G401 (cell line): ENCODE measurements at places on chromosomes 2 and 18. TPM values are rescaled to one million over a fixed set of nuclear protein-coding genes. Genes with fewer than 3 reads are reported as not detected.

DNA sequence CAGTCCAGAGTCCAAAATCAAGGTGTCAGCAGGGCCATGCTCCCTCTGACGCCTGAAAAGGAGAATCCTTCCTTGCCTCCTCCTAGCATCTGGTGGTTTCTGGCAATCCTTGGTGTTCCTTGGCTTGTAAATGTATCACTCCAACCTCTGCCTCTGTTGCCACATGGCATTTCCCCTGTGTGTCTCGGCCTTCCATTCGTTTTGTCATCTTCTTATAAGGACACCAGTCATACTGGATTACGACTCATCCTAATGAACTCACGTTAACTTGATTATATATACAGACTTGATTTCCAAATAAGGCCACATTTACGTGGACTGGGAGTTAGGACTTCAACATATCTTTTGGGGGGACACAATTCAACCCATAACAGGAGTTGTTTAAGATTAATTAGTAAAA lies 15.8 kb downstream of the PMAIP1 start:
- DNase-seq, result no peak

The HOXD4 gene
- total RNA-seq, result 1.7 TPM in 1 of 2 replicates, not detected in the other

DNA sequence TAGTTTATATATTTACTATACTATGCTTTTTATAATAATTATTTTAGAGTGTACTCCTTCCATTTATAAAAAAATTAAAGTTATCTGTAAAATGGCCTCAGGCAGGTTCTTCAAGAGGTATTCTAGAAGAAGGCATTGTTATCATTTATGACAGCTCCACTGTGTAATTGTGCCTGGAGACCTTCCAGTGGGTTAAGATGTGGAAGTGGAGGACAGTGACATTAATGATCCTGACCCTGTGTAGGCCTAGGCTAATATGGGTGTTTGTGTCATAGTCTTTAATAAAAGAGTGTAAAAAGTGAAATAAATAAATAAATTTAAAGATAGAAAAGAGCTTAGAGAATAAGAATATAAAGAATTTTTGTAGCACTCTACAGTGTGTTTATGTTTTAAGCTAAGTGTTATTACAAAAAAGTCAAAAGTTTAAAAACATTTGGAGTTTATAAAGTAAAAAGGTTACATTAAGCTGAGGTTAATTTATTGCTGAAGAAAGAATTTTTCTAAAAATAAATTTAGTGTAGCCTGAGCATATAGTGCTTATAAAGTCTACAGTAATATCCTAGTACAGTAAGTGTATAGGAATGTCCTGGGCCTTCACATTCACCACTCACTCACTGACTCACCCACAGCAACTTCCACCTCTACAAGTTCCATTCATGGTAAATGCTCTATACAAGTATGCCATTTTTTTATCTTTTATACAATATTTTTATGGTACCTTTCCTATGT lies 190.0 kb upstream of the SESTD1 start:
- no peak for DNase-seq

The TMEM37 gene
- 0.37 and 3.1 TPM in 2 replicates for total RNA-seq

The CCL20 gene
- total RNA-seq, result not detected in 2 replicates

DNA sequence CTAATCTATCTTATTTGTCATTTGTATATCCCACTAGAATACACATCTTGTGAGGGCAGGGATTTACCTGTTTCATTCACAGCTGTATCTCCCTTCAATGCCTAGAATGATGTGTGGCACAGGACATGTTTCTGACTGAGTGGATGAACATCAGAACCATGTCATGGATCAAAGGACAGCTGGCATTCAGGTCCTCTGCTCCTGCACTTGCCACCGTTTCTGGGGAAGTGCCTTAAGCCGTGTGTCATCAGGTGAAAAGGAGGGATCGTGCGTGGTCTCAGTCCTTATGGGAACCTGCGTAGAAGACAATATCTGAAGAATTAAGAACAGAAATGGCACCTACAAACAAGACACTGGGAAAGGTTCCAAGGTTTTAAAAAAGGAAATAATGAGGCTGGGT lies 206.1 kb upstream of the GATA6 start:
- DNase-seq, result no peak

- DNase-seq, result no peak
These were observed 465.6 kb upstream of the TRIB2 start for GRCh38 chr2:12251121-12251520.

- DNase-seq, result no peak
These were observed 23.9 kb upstream of the ARHGAP25 start for GRCh38 chr2:68710756-68711155.

DNA sequence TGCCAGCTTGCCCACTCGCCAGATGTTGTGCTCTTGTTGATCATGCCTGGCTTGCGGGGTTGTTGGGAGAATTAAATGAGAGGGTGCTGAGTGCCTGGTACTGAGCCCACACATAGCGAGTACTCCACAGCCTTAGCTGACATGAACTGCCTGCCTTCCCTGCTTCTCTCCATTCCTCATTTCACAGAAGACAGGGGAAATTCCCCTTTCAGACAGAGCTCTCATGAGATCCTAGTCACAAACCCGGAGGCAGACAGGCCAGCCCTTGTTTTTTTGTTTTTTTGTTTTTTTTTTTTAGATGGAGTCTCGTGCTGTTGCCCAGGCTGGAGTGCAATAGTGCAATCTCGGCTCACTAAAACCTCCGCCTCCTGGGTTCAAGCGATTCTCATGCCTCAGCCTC lies 17.1 kb upstream of the DNMT3A start:
- no peak for DNase-seq

The ALPG gene
- 203 and 218 TPM in 2 replicates for total RNA-seq

The SCN9A gene
- not detected in 2 replicates for total RNA-seq

DNA sequence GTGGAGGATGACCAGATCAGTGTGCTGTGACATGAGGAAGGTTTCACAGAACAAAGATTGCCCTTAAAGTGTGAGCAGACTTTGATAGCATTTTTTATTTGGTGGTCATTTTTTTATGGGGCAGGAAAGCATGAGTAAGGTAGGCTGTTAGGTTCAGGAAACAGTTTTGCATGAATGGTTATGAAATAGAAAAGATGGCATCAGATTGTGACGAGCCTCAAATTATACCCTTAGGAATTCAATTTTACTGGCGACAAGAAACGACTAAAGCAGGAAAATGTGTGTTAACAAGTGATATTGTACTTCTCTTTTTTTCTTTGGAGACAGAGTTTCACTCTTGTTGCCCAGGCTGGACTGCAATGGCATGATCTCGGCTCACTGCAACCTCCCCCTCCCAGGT lies 44.7 kb downstream of the PIK3C3 start:
- DNase-seq, result no peak

The ACOXL gene
- total RNA-seq, result not detected in 2 replicates

DNA sequence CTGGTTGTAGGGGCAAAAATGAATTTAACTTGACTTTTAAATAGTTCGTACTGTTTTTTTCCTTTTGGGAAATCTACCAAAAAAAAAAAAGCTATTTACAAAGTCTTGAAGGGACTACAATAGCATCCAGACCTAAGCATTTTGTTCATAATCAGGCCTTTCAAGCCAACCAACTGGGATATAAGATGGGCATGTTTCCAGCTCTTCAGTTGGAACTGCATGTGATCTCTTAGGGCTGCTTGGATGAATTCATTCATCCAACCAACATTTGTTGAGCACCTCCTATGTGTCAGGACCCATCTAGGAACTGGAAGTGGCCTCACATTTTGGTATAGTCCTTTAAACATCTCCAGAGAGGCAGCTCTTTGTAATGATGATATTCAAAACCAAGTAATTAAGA lies 98.6 kb downstream of the AAK1 start:
- DNase-seq, result peak; percentile 39

GRCh38 chr18:39037925-39038324 lies 1472.3 kb upstream of the CELF4 start:
- DNase-seq, result no peak

GRCh38 chr2:20988905-20989304 lies 55.0 kb downstream of the APOB start:
- DNase-seq, result no peak

The RAB27B gene
- total RNA-seq, result not detected in 2 replicates

DNA sequence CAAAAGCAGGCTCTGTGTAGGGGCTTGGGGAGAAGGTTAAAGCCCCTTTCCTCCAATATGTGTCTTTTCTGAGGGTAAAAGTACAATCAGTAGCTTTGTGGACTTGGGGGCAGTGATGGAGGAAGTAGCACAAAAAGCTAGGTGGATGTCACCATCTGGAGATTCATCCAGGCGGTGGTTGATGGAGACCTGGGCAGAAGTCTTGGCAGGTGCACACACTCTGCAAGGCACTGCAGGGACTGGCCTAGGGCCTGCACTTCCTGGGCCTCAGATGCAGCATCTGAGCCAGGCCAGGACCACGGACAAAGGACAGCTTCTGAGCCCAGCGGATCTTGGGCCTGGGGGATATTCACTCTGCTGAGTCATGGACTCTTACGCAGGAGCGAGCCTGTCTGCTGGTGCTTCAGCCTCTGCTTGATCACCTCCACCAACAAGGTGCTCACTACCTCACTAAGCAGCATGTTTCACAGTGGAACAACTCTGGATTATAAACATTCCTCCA lies 391.1 kb downstream of the TNS1 start:
- DNase-seq, result peak; percentile 70
